ENCODE measurements at places on chromosomes 6 and 20. TPM values are rescaled to one million over a fixed set of nuclear protein-coding genes. Genes with fewer than 3 reads are reported as not detected.

Gene CST4
- 0.31 TPM for total RNA-seq

Gene CALHM4
- not detected for total RNA-seq

Gene RNF144B
- 2.1 TPM for total RNA-seq

Gene HLA-DQB1
- total RNA-seq, result not detected

Gene OPRM1
- total RNA-seq, result not detected

Gene PRL
- total RNA-seq, result not detected

Gene E2F1
- 14.1 TPM for total RNA-seq

Gene NRSN1
- total RNA-seq, result not detected

Gene MOXD1
- 29.5 TPM for total RNA-seq

Gene IRF4
- total RNA-seq, result under 0.01 TPM

All from aortic smooth muscle cell (primary cell).